IPS-NIHi11 (cell line): ENCODE measurements at places on chromosomes 2 and 18.

DNA sequence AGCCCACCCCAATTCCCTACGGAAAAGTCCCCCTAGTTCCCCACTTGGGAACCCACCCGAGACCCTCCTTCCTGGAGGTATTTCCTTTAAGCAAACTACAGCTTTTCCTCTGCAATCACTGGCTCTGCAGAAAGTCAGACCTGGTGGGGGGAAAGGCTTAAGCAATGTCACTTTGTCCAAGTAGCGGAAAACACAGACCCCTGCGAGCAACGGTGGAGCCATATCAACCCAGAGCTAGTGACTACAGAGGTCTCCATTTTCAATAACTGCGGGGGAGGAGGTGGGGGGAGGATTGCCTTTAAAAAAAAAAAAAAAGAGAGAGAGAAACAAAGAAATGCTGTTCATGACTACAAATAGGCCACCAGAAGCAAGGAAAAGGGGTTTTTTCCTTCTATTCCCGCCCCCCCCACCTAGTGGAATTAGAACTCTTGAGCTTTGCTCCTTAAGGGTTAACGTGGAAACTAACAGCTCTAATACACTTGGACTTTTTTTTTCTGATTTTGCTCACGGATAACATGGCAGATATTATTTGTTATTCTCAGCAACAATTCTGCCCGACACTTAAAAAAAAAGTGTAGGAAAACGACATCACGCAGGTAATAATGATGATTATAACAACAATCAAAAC is 1.1 kb upstream of the FRZB start:
- DNase-seq, result peak; percentile 18

DNA sequence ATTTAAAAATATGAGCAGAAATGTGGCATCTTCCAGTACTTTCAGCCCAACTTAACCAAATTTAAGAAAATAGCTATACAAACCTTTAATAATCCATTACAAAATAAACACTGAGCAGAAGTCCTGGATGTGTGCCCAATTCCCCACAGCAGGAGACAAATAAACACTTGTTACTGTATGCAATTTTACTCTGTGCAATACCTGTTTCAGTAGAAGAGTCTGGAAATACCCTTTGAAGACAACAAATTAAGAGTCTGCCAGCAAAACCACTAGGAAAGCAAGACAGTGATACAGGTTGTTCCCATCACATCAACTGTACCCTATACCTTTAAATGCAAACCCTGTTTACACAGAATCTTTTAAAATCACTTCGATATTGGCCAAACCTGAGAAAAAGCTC is 41.4 kb upstream of the RNU4ATAC start:
- DNase-seq, result no peak

DNA sequence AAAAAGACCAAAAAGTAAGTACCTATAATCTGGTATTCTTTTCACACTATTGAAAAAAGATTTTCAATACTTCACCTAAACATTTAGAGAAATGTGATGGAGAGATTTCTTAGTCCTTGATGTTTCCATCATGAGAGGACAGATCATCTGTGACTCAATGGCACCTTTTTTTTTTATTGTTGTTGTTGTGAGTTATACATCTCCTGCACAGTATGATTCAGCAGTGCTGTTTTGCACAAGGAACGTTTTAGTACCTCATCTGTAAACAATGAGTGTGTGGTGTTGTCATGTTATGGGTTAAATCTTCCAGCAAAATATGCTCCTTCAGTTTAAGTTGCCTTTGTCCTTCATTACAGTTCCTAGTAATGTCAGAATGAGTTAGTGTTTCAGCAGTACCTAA is 2.2 kb downstream of the KIAA1328 start:
- DNase-seq, result no peak

- no peak for DNase-seq
Observed at GRCh38 chr2:201707142-201707541, 8.7 kb upstream of the MPP4 start.

DNA sequence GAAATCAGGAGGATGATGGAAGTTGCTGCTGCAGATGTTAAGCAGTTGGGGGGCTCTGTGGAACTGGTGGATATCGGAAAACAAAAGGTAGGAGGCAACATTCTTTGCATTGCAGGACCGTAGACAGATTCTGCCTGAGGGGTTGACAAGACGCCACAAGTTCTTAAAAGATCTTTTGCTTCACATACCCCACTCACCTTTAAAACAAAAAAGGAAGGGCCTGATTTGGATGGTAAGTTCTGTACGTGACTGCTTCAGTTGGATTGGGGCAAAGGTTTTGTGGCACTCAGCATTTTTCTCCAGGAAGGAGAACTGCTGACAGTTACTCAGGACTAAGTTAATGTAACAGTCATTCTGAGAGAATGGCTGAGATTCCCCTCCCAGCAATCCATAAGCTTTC is 5.2 kb downstream of the CNDP2 start:
- DNase-seq, result no peak

- DNase-seq, result no peak
Observed at GRCh38 chr2:24981411-24982136, 9.8 kb upstream of the DNAJC27 start.

DNA sequence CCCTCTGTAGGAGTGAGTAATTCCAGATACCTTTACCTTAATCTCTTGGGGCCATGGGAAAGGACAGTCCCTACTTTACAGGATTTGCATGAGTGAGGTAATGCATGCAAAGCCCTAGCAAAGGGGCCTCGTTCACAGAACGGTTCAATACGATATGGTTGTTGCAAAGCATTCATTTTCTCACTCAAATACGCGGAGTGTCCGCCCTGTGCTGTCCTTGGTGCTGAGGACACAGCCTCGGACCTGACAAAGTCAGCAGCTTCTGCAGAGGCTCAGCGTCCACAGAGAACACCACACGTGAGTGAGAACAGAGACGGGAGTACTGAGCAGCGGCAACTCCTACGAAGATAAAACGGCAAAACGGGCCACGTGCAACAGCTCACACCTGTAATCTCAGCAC is 125.7 kb downstream of the EIPR1 start:
- peak; percentile 39 for DNase-seq

- peak; percentile 49 for DNase-seq
Observed at GRCh38 chr2:219737270-219737691, 109.9 kb downstream of the SLC4A3 start.

- DNase-seq, result no peak
Observed at GRCh38 chr18:75267643-75268363, 57.2 kb downstream of the TSHZ1 start.

GRCh38 chr2:226664140-226664539 is 135.5 kb downstream of the IRS1 start:
- DNase-seq, result no peak

GRCh38 chr2:98460573-98461497 is 16.2 kb downstream of the INPP4A start:
- no peak for DNase-seq

DNA sequence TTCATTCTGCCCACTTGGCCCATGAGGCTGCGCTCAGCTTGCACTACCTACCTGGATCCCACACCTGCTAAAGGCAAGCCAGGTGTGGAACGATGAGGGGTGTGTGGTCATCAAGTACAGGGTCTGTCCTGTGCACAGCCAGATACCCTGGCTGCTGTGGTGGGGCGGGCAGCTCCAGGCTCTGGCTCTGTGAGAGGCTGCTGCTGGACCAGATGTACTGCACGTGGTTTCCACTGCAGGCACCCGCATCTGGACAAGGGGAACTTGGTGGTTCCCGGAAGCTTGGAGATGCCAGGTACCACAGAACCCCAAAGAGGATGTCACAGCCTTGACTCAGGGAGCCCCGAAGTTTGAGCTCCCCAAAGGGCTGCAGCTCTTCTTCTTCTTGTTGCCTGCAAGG is 68.1 kb upstream of the ZNF804A start:
- DNase-seq, result no peak

DNA sequence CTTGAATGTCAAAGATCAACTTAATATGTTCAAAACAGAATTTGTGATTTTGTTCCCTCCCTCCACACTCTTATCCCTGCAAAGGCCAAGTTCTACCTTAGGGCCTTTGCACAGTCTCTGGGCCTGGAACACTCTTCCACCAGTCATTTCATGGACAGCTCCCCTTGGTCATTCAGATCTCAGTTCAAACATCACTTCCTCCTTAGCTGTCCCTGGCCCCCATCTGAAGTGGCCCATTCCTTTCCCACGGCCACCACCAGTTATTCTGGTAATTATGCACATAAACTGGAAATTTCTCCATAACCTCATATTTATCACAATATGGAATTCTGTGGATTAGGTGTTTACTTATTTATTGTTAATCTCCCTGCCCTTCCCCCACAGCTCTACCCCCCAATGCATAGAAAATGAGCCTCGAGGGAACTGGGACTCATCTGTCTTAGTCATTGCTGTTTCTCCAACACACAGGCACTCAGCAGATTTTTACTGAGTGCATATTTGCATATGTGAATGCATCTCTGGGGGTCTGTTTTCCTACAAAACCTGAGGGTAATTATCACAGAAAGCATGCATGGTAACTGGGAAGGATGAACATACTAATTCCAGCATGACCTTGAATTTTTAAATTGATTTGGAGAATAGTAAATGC is 35.5 kb upstream of the SPTBN1 start:
- DNase-seq, result no peak

DNA sequence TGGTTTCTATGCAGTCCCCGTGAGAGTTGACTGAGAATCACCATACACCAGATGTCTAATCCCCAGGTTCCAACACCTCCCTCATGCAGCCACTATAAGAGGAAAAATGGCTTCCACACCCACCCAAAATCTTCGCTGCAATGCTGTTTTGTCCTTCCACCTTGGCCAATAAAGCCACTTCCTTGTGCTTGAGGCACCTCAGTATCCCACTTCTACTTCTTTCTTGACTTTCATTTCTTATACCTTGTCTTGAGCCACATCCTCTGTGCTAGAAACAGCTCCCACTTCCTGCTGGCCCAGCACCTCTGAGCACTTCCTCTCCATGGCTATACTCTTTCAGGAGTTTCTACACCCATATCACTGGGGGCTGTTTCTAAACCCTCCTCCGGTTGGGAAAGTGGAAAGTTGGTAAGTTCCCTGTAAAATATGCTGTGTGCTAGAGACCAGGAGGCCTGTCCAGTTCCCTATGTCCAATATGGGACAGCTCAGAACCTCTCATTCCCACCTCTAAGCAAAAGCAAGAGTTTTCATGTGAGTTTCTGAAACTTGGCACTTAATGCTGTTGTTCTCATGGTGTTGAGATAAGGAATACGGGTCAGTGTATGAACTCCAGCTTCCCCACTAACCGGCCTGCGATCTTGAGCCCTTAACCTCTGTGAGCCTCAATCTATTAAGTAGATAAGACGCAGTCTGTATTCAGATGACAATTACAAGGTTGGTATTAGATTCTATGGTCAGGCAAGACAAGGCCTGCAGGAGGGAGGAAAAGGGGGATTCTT is 209.1 kb upstream of the ID2 start:
- DNase-seq, result no peak

DNA sequence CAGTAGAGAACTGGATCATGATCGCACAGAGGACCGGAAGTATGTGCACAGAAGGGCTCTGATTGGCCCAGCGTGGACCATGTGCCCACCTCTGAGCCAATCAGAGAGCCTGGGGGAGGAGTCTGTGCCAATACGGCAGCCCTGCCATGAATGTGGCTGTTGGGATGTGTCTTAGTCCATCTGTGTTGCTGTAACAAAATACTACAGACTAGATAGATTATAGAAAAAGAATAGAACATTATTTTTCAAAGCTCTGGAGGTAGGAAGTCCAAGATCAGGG is 132.0 kb downstream of the NDUFA10 start:
- no peak for DNase-seq

DNA sequence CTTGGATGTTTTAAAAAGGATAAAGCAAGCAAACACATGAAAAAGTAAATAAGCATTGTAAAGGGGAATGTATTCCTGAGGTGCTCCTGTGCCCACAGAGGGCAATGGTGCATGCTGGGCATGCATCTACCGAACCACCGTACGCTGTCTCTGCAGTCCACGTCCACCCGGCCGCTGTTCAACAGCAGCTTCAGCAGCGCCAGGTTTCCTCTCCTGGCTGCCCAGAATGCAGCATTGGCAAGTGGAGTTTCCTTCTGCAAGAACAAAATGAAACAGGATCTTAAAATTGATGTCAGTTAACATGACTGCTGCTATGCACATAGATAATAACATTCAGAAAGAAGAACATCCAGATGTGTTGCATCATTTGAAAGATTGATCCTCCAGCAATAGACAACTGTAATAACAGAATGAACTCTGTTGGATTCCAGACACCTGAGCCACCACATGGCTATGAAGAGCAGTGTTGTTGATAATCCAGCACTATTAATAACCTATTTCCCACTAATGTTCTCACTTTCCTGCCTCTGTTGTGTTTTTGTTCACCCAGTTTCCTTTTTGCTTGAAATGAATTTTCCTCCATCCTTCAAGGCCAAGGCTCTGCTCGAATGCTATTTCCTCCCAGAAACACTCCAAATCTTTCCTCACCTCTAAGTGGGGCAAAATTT is 13.6 kb downstream of the ANKRD29 start:
- no peak for DNase-seq

GRCh38 chr2:118239284-118239683 is 151.0 kb downstream of the INSIG2 start:
- DNase-seq, result no peak

DNA sequence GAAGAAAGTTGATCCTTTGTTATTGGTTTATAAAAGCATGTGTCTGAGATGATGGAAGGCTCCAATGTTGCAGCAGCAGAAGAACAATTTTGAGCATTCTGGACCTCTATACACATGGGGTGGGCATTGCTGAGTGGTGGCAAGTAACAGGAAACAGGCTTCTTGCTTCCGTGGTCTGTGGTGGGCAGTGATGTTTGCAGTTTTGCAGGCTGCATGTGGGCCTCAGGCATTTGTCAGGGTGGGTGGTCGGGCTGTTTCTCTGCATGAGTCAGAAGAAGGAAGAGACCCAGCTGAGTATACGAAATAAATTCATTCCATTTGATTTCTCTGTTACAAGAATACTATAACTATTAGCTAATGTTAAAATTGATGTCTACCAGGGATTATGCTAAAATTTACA is 239.5 kb upstream of the COL3A1 start:
- DNase-seq, result peak; percentile 16

GRCh38 chr18:73861771-73862170 is 285.9 kb downstream of the FBXO15 start:
- no peak for DNase-seq

- DNase-seq, result no peak
Observed at GRCh38 chr2:229856413-229856812, 65.4 kb downstream of the TRIP12 start.

- DNase-seq, result no peak
Observed at GRCh38 chr2:197614532-197614931, 60.9 kb downstream of the RFTN2 start.

DNA sequence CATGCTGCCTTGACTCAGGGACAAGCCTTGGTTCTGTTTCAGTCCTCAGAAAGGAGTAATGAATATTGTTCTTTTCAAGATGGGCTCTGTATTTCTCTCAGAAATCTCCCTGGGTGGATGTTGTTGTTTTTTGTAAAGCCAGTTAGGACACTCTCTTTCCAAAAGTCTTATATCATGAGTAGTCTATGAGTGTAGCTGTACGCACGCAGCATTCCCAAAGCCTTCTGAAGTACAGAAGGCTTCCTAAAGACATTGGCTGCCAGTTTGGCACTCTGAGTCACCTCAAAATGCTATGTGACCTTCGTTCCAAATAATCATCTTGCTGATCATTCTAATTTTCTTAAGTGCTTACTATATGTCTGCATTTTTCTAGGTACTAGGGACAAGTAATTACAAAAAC is 16.7 kb upstream of the GTF2A1L start:
- DNase-seq, result no peak

GRCh38 chr2:144965172-144965571 is 445.3 kb upstream of the ZEB2 start:
- DNase-seq, result no peak
